WTC11 (cell line): ENCODE measurements at places on chromosomes 12 and 14.
A peak's percentile ranks its signal among the peaks of the same experiment; 100 is the strongest.

DNA sequence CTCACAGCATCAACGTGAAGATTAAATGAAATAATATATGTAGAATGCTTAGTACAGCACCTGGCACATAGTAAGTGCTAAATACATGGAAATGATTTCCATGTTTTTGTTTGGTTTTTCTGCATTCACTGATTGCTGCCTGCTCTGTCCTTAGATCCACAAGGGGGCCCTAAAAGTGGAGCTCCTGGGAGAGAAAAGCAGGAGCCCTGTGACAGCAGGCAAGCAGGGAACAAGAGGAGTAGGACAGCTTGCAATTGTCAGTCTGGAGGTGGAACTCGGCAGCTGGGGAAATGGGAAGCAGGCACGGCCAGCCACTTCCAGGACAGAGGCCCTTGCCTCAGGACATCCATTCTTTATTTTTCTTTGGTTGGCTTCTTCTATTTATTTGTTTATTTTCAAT lies 292.9 kb downstream of the BMP4 start:
- peak; percentile 46 for DNase-seq

GRCh38 chr14:72715850-72716228 lies 178.1 kb downstream of the DPF3 start:
- no peak for DNase-seq

GRCh38 chr14:59483819-59484638 lies at the start of the genes JKAMP and L3HYPDH:
TSS of gene JKAMP (plus strand) at chr14:59484517. CDS start at chr14:59484590, 73 bp downstream.
TSS of gene L3HYPDH (minus strand) at chr14:59484408. CDS start at chr14:59484316, 92 bp downstream.
- peak; percentile 98 for DNase-seq

GRCh38 chr12:80648881-80649280 lies 58.6 kb upstream of the MYF6 start:
- no peak for DNase-seq

- DNase-seq = no peak
Observed at GRCh38 chr12:91877456-91878235, 268.0 kb downstream of the BTG1 start.

DNA sequence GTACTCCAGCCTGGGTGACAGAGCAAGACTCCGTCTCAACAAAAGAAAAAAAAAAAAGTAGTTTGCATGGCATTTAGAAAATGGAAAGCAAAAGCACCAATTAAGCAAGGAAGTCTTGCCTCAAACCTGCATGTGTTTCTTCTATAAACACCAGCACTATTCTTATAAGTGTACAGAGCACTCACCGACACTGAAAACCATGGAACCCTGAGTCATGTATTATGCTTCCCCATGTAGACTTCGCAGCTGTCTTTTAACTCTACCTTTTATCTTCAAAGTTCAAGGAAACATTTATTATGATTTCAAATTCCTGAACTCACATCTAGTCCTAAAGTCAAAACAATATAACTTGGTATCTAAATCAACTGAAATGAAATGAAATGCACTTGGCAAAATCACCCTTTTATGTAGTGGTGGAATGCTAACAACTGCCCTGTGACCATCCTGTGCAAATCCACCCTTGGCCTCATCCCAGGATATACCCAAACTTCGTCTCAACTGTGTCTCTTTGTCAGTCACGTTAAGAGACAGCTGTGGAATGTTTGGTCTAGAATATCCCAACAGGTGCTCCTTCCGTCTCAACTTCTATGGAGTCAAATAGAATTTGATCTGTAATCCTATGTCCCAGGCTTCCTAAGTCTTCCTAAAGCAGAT lies 4.8 kb downstream of the BCAT1 start:
- DNase-seq = no peak

- DNase-seq = no peak
Observed at GRCh38 chr14:56357428-56357827, 222.2 kb upstream of the TMEM260 start.

GRCh38 chr12:24172031-24172772 lies 222.7 kb upstream of the SOX5 start:
- peak; percentile 49 for DNase-seq

GRCh38 chr12:63955831-63956666 lies 111.5 kb downstream of the SRGAP1 start:
- DNase-seq = no peak

DNA sequence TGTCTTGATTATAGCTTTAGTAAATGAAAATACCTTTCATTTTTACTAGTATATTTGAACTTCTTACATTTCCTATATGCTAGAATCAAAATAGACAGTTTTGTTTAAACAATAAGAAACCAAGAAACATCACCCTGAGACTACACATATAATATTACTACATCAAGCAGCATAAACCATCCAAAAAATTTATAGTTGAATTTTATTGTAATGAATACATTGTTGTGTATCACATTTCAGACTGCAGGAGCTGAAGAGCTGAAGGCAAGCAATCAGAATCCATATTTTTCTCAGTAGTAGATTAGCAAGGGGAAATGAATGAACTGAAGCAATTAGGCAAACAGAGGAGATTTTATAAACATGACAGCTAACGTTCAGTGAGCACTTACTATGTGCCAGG lies 379.2 kb downstream of the BTG1 start:
- DNase-seq = no peak

DNA sequence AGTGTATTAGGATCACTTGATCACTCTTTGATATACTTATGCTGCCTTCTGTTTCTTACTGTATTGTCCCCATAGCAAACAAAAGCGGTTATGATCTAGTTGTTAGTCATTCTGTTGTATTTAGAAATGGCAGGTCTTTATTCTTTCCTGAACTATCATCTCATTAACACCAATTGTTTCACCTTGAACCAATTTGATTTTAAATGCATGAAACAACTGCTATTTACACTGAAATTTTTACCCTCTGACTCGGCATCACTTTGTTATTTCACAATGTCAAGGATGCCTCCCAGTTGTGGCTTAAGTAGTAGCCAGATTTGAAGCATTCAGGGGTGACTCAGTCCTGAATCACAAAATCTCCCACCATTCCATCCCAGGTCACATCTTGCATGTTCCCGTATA lies 303.5 kb downstream of the EGLN3 start:
- no peak for DNase-seq

DNA sequence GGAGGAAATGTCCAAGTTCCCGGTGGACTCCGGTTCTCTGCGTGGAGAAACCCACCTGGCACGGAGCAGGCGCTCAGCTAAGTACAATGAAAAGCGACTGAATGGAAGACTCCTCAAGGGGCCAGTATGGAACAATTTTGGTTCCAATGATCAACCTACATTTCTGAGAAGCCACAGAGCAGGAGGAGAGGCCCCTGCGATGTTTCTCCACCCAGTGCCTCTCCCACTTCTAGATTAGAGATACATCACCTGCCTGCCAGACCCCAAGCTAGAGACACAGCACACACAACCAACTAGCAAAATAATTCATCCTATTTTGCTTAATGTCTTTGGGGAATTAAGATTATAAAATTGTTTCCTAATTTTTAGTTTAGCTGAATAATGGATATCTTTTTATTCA lies 38.8 kb downstream of the ATG14 start:
- no peak for DNase-seq

GRCh38 chr12:113472191-113473121 lies 785 bp upstream of the LHX5 start:
- DNase-seq = peak; percentile 62

- no peak for DNase-seq
Observed at GRCh38 chr14:56133547-56133946, 15.3 kb downstream of the PELI2 start.

- no peak for DNase-seq
Observed at GRCh38 chr12:32671930-32672780, 6.9 kb upstream of the DNM1L start.

GRCh38 chr12:18383203-18383602 lies 121.9 kb downstream of the PIK3C2G start:
- no peak for DNase-seq
